ENCODE measurements at places on chromosomes 5 and 9.

DNA sequence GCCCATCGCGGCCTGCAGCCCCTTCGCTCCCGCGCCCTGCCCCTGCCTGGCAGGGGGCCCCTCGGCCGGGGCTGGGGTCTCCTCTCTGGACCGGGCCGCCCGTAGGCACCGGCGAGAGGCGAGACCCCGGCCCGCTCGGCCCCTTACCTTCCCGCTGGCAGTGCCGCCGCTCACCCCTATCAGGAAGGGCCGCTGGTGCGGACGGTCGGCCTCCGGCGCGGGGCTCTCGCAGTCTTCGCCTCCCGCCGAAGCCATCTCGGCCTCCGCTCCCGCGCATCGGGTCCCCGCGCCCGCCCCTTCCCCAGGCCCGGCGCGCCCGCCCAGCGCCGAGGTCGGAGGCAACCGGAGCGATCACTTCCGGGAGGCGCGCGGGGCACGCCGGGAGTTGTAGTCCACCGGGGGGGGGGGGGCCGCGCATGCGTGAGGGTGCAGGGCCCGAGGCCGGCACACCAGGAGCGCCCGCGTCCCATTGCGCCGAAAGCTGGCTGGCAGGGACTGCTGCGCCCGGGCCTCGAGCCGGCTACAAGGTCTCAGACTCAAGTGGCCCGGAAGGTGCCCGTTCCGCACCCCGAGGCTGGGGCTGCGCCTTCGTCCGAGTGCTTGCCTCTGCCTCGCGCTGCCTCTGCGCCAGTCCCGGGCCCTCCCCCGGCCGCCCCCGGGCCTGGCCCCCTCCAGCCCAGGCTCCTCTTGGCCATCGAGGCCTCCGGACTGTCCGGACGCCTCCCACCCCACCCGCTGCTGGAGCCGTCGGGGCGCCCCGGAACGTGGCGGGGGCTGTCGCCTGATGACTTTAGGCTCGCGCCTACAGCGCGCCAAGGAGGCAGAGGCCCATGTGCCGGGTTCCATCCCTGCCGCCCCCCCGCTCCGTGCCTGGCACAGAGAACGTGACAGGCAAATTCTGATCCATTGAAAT lies at the start of gene UCK1:
Gene UCK1, minus strand, starts transcription at position 344 of the 913 bp plus-strand sequence. Its CDS starts 89 bp downstream, at position 255.
- peak; percentile 97 for DNase-seq

DNA sequence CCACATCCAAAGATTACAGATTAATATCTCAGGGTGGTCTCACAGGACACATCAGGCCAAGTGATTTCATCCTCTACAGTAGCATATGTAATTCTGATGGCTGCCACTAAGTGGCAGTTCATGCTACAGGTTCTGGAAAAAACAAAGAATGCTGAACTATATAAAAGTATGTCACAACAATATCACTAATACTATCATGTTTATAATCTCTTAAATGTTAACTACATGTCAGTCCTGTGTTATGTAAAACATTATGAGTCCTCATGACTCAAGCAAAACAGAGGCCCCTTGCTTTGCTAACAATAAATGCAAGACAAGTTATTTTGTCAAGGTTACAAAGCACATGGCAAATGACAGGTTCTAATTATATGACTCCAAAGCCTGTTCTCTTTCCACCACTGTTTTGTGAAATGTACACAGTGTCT lies 233.2 kb downstream of the FBXL17 start:
- DNase-seq, result no peak

DNA sequence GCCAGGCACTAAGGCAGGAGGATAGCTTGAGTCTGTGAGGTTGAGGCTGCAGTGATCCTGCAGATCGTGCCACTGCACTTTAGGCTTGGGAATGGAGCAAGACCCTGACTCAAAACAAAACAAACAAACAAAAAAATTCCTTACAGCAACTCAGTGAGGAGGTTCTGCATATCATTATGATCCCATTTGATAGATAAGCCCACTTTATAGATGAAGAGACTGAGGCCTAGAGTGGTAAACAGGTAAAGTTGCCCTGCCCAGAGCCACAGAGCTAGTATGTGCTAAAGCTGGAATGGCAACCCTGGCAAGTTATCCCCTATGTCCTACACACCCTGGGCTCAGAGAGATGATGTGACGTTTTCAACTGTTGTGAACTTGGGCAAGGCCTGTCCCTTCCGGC lies 7.2 kb downstream of the AIF1L start:
- no peak for DNase-seq

DNA sequence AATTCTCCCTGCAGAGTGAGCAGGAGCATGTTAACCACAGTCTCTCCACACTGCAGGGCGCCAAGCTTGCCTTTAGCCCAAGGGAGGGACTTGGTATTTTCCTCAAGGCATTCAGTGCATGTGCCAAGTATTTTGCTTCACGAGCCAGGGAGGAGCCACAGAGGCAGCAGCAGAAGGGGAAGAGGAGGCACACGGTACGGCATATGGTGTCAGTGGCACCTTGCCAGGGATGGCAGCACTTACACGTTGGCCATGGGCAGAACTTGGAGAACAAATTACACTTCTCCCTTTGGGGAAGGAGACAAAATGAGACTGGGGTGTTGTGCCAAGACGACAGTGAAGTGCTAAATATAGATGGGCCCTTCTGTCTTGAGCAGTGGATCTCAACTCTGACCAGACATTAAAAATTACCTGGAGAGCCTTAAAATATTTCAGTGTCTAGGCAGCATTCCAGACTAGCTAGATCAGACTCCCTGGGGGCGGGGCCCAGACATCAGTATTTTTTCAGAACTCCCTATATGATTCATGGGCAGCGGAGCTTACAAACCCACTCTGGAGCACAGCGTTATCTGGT lies 155.8 kb downstream of the DRD1 start:
- DNase-seq, result peak; percentile 8

All from 8988T (cell line).